Stimulated activated CD4-positive, alpha-beta T cell treated with anti-CD3 and anti-CD28 coated beads, Interleukin-2, amount 100 ng/mL, for 24 hours (primary cell): ENCODE measurements at places on chromosomes 16 and 17.

GRCh38 chr16:67531247-67531646 lies 2.6 kb downstream of the RIPOR1 start:
- no peak for DNase-seq

DNA sequence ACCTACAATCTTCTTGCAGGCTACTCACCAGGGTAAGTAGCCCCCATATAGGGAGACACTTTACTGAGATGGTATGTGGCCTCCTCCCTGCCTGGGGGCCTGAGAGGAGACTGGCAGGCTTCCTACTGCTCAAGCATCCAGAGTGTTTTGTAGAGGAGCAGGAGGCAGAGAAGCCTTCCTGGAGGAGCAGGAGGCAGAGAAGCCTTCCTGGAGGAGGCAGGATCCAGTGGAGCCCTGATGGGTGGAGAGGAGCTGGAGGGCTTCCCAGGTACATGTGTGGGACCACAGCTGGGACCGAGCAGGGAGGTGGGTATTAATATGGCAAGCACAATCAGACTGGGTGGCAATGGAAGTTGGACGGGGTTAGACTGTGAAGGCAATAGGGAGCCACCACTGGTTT lies 2.1 kb upstream of the ADGRG5 start:
- DNase-seq: no peak

DNA sequence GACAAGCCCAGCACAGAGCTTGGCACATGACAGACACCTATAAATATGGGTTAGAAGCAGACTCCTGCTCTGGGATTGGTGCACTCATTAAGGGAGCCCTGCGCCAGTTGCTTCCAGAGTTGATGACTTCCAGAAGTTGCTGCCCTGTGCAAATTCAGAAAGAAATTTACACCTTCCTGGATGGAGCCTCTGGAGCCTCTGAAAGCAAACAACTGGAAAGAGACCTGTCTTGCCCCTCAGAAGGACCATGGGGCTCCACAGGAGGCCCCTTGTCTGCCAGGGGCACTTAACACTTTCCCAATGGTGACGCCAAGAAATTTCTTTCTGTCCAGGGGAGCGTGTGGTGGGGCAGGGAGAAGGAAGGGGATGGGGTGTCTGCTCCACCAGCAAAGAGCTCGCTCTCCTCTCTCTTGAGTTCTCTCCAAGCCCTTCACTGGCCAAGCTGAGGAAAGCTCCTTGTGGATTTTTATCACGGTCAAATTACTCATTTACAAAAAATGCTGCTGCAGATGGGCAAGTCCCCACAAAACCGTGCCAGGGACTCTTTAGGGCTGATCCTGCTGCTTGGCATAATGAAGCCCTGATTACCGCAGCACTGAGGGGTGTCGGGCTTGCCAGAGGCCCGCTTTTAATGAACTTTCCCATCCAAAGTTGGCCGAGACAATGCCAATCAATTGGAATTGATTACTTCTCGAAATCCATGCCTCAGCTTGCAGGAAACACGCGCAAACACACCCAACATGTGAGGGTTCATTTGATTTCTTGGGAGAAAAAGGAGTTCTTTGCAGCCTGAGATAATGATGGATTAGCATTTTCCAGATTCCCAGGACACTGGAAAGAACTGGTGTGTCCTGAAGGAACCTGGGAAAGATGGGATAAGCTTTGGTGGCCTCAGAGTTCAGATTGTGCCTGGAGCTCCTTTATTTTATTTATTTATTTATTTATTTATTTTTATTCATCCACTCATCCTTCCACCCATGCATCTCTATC lies 583.6 kb upstream of the CDH5 start:
- DNase-seq: no peak

DNA sequence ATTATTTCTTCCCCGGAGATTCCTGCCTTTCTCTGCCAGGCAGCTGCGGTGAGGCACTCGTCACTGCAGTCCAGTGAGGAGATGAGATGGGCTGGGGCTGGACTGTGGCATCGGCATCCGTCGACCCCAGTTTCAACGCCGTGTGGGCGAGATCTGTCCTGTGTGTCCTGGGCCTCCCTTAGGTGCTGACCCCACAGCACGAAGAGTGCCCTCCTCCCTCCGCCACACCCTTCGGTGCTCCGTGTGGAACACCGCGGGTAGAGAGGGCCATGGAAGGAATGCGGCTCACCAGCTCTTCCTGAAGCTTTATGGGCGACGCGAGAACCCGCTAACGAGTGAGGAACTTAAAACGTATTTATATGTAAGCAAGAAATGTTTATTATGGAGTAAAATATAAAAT lies 17.6 kb downstream of the ACSF3 start:
- no peak for DNase-seq

GRCh38 chr16:11493531-11493929 lies 93.2 kb downstream of the LITAF start:
- no peak for DNase-seq

GRCh38 chr16:68400083-68400923 lies 48.0 kb downstream of the SMPD3 start:
- no peak for DNase-seq

DNA sequence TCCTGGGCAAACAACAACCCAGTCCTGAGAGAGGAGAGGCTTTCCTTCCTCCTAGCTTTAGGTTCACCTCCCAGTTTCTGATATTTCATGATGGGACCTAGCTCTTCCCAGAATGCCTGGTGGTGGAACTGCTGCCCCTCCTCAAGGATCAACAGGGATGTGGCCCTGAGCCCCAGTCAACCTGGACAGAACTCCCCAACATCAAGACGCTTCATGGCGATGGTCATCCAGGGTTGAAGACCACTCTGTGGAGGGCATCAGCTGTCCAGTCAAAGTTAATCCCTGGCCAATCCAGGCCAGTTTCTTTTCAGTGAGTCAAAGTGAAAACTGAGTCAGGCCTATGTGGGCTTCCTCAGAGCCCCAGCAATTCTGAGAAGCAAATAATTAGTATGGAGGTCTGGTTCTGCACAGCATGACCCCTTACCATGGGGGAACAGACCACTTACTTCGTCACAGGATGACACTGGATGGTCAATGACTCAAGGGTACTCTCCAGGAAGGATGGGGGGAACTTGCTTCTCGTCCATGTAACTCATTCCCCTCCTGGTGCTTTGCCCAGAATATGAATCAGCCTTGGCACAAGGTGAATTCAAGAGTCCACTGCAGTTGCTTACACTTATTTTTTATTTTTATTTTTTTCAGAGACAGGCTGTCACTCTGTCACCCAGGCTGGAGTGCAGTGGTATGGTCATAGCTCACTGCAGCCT lies 14.7 kb upstream of the XYLT2 start:
- no peak for DNase-seq

GRCh38 chr17:2029911-2030778 lies at the start of gene DPH1:
Gene DPH1, plus strand, starts transcription at chr17:2030153. Its CDS starts 17 bp downstream, at chr17:2030170.
- peak; percentile 90 for DNase-seq

- DNase-seq: no peak
These were observed 69.9 kb upstream of the HSBP1 start for GRCh38 chr16:83737729-83738354.

DNA sequence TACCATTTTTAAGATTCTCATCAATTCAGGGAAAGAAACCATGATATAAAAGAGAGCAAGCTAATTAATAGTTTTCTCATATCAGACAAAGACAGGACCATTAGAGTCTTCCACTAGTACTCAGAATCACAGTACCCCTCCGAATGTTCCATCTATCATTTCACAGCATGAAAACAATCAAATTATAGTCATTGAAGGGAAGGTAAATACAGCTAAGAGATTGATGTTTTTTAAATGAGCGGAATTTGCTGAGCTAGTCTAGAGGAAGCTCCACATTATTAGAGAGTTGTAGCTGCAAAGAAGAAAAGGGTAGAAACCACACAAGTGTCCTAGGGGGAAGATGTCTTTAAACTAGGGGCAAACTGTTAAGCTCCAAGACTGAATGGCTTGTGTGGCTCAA lies 808.9 kb downstream of the CDH11 start:
- DNase-seq: no peak

GRCh38 chr17:42345396-42346073 lies 42.7 kb downstream of the STAT3 start:
- DNase-seq: no peak

GRCh38 chr17:45092911-45093430 lies 31.9 kb downstream of the NMT1 start:
- DNase-seq: no peak

- DNase-seq: no peak
These were observed 8.0 kb downstream of the RNF157 start for GRCh38 chr17:76232342-76232741.

DNA sequence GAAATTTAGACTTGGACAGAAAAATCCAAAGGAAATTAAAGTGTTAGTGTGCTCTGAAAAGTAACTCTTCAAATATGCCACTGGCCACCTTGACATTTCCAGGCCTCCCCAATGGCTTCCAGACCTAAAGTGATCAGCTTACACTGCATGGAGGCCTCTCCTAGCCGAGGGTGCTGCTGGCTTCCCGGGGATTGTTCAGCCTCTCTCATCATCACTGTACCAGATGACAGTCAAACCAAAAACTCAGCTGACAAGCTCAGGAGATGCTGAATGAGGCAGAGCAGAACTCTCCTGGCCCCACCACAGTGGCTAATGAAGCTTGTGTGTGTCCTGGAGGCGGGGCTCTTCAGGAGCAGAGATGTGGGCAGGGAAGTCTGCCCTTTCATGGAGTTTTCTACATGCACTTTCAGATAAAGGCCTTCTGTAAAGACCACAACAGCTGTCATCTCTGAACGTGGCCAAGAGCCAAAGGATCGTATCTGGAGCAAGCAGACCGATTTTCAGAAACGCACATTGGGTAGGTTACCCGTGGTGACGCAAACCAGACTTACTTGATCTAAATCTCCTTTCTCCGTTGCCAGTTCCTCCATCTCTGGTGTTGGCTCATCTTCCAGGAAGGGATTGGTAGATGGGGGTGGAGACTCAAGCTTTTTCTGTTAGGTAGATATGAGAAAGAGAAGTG lies 113.3 kb downstream of the VPS53 start:
- no peak for DNase-seq

GRCh38 chr16:14465799-14466198 lies 164.3 kb downstream of the PARN start:
- DNase-seq: no peak

GRCh38 chr17:65902831-65903522 lies 289.0 kb downstream of the CEP112 start:
- DNase-seq: no peak

DNA sequence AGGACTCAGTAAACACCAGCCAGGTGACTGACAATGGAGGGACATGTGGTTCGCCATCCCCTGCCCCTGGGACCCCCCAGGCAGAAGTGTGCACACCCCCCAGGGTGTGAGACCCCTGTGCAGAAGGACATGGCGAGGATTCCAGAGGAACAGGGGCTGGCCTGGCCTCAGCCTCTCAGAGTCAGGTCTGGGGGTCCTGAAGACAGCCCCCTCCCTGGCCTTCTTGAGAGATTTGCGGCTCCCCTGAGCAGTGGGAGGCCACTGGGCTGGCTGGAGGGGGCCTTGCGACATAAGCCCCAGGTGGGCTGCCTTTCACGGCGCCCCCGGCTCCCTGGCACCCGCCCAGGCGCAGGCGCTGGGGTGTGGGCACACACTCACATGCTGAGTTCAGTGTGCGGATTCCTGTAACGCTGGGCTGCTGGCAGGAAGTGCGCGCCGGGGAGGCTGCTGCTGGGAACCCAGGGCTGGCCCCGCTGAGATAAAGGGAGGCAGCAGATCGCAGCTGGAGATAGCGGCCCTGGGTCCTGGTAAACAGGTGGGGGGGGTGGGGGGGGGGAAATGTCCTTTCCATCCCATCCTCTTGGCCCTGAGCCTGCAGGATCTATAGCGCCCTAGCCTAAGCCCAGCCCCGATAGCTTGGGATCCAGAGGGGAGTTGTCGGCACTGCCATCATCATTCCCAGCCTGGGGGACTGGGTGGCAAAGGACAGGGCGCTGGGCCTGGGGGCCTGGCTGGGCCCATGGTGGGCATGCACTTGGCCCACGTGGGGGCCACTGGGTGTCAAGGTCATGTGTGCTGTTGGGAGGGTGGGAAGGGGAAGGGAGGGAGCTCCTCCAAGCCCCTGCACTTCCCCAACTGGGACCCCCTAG lies 27.1 kb downstream of the TMEM235 start:
- peak; percentile 74 for DNase-seq

- no peak for DNase-seq
These were observed 23.0 kb upstream of the CAPNS2 start for GRCh38 chr16:55543472-55543871.
